Left ventricle myocardium inferior (tissue), 1 donor: ENCODE measurements at places on chromosomes 7 and 10. TPM values are rescaled to one million over a fixed set of nuclear protein-coding genes. Genes with fewer than 3 reads are reported as not detected.

GRCh38 chr7:92253251-92253650 lies 7.5 kb downstream of the ANKIB1 start:
- no peak overlapping the region for H3K4me3 ChIP-seq
- peaks cover 63% of the 10 kb centered on the region for H3K4me1 ChIP-seq
- H3K36me3 ChIP-seq: no peaks in the 10 kb centered on the region

DNA sequence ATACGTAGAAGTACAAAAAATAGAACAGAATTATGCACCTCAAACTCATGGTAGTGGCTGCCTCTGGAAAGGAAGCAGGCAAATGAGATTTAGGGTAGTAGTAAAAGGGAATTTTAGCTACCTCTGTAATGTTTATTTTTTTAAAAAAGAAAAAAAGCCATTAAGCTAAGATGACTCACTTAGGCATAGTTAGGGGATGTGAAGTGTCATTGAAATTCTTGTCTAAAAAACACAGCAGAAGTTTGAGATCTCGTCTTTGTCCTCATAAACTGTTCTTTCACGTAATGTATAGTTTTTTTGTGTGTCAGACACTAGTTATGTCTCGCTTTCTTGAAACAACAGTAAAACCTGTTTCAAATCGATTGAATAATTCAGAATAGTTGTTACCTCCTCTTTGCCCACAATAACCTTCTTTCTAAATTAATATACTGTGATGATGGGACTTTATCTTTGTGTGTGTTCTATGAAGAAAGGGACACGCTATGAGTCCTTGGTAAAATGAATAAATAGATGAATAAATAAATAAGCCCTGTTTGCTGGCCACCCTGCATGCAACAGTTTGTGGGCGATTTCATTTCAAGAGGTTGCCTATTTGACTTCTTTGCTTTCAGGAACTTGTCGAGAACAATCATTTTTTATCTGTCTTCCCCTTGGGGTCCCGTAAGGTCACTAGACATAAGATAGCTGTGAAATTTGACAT lies 14.5 kb upstream of the FBXW4 start:
- peaks cover 77% of the 10 kb centered on the region for H3K27me3 ChIP-seq
- peaks cover 5% of the 10 kb centered on the region for H3K4me1 ChIP-seq
- no peak for DNase-seq

DNA sequence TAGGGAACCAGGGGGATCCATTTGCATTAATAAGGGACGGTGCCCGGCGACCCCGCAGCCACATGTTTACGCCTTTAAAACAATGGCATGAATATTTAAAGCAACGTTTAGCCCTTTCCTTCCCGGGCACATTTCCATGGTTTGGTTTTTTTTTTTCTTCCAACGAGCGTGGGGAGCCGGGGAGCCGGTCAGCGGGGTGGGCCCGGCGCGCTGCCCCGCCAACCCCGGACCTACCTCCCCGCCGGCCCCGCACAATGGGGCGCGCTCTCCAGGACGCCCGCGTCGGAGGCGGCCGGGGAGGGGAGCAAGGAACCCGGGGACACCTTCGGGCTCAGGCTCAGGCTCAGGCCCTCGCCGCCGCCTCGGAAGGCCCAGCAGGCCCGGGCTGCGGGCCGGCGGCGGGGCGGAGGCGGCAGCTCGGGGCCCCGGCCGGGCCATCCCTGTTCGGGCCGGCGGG lies 1.0 kb downstream of the SEPHS1 start:
- peaks cover 56% of the 10 kb centered on the region for H3K4me1 ChIP-seq
- peak overlapping the region; percentile 98 for H3K27ac ChIP-seq
- peak overlapping the region; percentile 74 for H3K4me3 ChIP-seq

GRCh38 chr7:33258491-33258951 lies 129.2 kb downstream of the BBS9 start:
- H3K27me3 ChIP-seq: no peaks in the 10 kb centered on the region
- no peak overlapping the region for H3K4me3 ChIP-seq
- H3K4me1 ChIP-seq: no peaks in the 10 kb centered on the region
- no peak overlapping the region for H3K27ac ChIP-seq
- DNase-seq: no peak
- H3K36me3 ChIP-seq: no peaks in the 10 kb centered on the region

- peaks cover 8% of the 10 kb centered on the region for H3K27me3 ChIP-seq
- H3K36me3 ChIP-seq: no peaks in the 10 kb centered on the region
- H3K4me3 ChIP-seq: no peak overlapping the region
- DNase-seq: peak; percentile 31
- H3K4me1 ChIP-seq: peaks cover 30% of the 10 kb centered on the region
These were observed 11.7 kb downstream of the CPA5 start for GRCh38 chr7:130356121-130356875.

GRCh38 chr10:125692601-125693523 lies 9.9 kb upstream of the TEX36 start:
- no peak for DNase-seq
- no peaks in the 10 kb centered on the region for H3K36me3 ChIP-seq
- peaks cover 51% of the 10 kb centered on the region for H3K27me3 ChIP-seq
- no peak overlapping the region for H3K4me3 ChIP-seq

DNA sequence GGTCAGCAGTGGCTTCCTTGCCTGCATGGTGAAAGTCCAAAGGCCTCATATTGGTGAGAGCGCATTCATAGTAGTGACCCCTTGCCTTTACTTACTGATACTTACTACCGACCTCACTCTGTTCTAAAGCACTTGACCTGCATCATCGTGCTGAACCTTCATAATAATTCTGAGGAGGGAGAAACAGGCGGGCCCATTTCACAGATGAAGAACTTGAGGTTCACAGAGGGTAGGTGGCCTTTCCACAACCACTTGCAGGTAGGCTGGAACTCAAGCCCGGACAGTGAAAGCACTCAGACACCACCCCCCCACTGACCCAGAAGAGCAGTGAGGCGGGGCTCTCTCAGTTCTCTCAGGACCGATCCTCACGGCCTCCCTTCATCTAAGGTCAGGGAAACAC lies 149.4 kb upstream of the CHST15 start:
- H3K27me3 ChIP-seq: peaks cover 45% of the 10 kb centered on the region
- H3K36me3 ChIP-seq: no peaks in the 10 kb centered on the region
- no peak overlapping the region for H3K4me3 ChIP-seq
- no peak overlapping the region for H3K27ac ChIP-seq

- H3K4me1 ChIP-seq: no peaks in the 10 kb centered on the region
- no peak overlapping the region for H3K27ac ChIP-seq
- H3K36me3 ChIP-seq: no peaks in the 10 kb centered on the region
- no peaks in the 10 kb centered on the region for H3K27me3 ChIP-seq
- no peak for DNase-seq
- H3K4me3 ChIP-seq: no peak overlapping the region
These were observed 456.2 kb downstream of the REEP3 start for GRCh38 chr10:63977329-63977923.

DNA sequence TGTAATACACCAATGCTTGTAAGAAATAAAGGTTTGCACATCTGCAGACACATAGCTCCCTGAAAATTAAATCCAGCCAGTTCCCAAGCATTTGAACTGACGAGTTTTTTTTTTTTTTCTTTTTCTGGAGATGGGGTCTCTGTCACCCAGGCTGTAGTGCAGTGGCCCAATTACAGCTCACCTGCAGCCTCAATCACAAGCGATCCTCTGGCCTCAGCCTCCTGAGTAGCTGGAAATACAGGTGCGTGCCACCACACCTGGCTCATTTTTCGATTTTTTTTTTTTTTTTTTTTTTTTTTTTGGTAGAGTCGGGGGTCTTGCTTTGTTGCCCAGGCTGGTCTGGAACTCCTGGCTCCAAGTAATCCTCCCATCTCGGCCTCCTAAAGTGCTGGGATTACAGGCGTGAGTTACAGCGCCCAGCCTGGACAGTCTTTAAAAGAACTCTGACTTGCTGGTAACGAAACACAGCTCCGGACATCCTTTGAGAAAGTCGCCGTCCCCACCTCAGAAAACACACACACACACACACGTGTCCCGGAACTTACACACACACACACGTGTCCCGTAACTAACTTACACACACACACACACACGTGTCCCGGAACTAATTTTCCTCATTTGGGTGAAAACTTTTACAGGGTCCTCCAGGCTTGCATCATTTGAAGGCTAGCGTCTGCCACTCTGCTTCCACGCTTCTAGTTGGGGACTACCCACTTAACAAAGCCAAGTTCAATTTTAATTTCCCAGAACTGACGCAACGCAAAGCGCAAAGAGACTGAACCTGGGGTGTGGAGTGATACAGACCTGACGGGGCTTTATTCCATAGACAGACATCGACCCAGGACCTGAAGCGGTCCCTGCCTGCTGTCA lies 18.6 kb downstream of the OCM2 start:
- H3K4me1 ChIP-seq: peaks cover 19% of the 10 kb centered on the region
- DNase-seq: no peak
- peak overlapping the region; percentile 69 for H3K27ac ChIP-seq
- no peaks in the 10 kb centered on the region for H3K27me3 ChIP-seq

DNA sequence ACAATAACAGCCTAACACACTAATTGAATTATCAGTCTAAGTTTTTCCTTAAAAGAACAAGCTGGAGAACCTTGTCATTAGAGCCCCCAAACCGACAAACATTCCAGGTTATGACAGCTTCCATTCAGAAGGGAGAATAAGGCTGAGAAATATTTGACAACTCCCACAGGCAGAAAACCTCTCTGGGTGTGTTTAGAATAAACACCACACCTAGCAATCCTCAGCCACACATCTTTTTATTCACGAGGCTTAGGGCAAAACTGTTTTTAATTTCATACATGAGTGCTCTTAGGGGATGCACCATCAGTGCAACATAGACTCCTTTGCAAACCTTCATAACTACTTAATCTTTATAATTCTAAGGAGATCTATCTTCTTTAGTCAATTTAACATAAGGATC lies 24.2 kb downstream of the STN1 start:
- peaks cover 42% of the 10 kb centered on the region for H3K36me3 ChIP-seq
- peaks cover 94% of the 10 kb centered on the region for H3K4me1 ChIP-seq
- no peak for DNase-seq
- H3K27me3 ChIP-seq: no peaks in the 10 kb centered on the region
- peak overlapping the region; percentile 90 for H3K27ac ChIP-seq

- H3K4me3 ChIP-seq: no peak overlapping the region
- DNase-seq: no peak
- peaks cover 79% of the 10 kb centered on the region for H3K27me3 ChIP-seq
These were observed 368.9 kb downstream of the KCNMA1 start for GRCh38 chr10:77268721-77269120.

DNA sequence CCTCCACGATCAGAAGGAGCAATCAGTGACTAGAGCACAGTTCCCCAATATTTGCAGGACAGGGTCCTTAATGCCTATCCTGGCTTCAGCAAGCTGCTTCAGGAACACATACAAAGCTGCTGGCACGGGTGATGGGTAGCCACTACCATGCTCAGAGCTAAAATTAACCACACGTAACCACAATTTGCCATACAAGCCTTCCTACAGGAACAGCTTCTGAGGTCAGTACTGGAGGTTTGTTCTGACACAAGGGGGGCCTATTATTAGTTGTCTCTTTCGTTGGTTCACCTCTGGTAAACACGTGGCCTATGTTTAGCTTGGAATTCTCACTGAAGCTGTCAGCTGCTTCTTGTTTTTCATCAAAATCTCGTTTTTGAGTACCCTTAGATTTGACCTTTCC lies 41.1 kb downstream of the ZNF248 start:
- peaks cover 19% of the 10 kb centered on the region for H3K36me3 ChIP-seq
- no peaks in the 10 kb centered on the region for H3K27me3 ChIP-seq
- no peak overlapping the region for H3K4me3 ChIP-seq
- no peak overlapping the region for H3K27ac ChIP-seq
- DNase-seq: no peak

DNA sequence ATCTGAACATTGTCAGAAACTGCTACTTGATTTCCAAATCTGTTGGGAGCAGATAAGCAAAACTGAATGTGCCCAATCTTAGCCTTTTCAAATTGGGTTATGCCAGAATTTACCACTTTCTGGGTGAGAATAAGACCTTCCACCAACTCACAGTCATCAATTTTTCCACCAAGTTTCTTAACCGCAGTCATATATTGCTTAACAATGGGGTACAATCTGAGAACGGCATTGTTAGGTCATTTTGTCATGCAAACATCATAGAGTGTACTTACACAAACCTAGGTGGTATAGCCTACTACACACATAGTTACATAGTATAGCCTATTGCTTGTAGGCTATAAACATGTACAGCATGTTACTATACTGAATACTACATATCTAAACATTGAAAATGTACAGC lies 16.0 kb downstream of the MRPS33 start:
- H3K4me3 ChIP-seq: no peak overlapping the region
- DNase-seq: no peak
- no peak overlapping the region for H3K27ac ChIP-seq
- H3K27me3 ChIP-seq: no peaks in the 10 kb centered on the region
- H3K36me3 ChIP-seq: no peaks in the 10 kb centered on the region
- H3K4me1 ChIP-seq: no peaks in the 10 kb centered on the region

- peaks cover 44% of the 10 kb centered on the region for H3K27me3 ChIP-seq
- H3K4me1 ChIP-seq: no peaks in the 10 kb centered on the region
- no peak for DNase-seq
- H3K27ac ChIP-seq: no peak overlapping the region
These were observed 281.8 kb downstream of the KCNMA1 start for GRCh38 chr10:77355844-77356243.

DNA sequence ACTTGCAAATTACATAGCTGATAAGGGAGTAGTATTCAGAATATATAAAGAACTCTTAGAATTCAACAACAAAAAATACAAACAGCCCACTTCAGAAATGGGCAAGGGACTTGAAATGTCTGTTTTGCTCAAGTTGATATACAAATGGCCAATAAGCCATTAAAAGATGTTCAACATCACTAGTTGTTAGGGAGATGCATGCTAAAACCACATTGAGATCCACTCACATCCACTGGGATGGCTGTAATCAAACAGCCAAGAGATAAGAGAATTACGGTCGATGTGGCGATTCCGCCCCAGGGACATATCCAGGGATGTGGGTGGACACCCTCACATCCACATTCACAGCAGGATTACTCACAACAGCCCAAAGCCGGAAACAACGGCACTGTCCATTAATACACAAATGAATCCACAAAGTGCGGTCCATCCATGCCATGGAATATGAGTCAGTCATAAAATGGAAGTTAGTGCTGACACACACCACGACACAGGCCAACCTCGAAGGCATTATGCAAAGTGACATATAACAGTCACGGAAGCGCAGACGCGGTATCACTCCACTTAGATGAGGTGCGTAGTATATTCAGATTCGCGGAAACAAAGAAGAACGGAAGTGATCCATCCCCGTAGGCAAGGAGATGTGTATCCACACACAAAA lies 227.8 kb downstream of the DNAJB6 start:
- no peak for DNase-seq
- no peak overlapping the region for H3K27ac ChIP-seq
- peaks cover 22% of the 10 kb centered on the region for H3K27me3 ChIP-seq
- no peaks in the 10 kb centered on the region for H3K36me3 ChIP-seq
- peaks cover 19% of the 10 kb centered on the region for H3K4me1 ChIP-seq
- no peak overlapping the region for H3K4me3 ChIP-seq

The NAT16 gene
- not detected for total RNA-seq

The RAMP3 gene
- 30.7 TPM for total RNA-seq

The GDF10 gene
- 0.22 TPM for total RNA-seq

The BEND7 gene
- 14.7 TPM for total RNA-seq

The SFRP5 gene
- 8.7 TPM for total RNA-seq

The CAV2 gene
- total RNA-seq: 196 TPM

The GPRIN2 gene
- not detected for total RNA-seq
